ENCODE measurements at places on chromosomes 7 and 10.

DNA sequence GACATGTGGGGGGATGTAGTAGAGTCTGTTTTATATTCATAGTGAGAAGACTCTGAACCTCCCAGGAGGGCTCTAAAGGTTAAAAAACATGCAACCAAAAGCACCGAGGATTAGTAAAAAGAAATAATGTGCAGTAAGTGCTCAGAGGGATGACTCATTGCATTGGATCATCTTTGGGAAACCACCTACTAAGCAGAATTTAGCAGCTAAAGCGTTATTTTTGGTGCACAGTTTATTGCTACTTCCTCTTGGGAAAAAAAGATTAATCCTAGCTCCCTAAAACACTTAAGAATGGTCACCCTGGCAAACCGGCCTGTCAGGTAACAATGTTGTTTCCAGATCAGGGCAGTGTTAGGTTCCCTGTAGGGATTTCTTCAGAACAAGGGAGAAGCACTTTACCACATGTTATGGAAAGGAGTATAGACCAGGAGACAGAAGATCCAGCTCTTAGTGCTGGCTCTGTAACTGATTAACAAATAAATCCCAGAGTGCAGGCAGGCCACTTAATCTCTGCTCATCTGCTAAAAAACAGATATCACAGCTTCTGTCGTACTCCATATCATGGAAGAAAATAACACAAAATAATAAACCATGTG lies 44.8 kb upstream of the FAM133B start:
- DNase-seq = peak; percentile 64

GRCh38 chr10:125084191-125084613 lies 76.2 kb downstream of the CTBP2 start:
- DNase-seq = no peak

GRCh38 chr7:39607865-39608264 lies 15.5 kb upstream of the RALA start:
- no peak for DNase-seq

DNA sequence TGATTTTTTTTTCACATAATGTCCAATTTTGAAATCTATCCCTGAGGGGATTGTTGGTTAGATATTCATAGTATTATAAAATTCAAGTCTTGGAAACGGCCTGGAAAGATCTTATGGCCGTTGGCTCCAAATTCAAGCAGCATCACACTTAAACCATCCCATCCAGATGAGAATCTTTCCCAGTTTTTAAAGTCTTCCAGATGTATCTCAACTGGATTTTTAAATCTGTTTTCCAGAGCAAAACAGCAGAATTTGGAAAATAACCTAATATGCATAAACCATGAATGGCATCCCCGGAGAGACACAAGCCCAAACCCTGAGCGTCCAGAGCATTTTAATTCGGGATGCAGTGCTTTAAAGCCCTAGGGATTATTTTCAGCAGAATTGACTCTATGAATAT lies 208.2 kb upstream of the PRKCQ start:
- DNase-seq = no peak

GRCh38 chr10:131282961-131283360 lies 28.6 kb downstream of the TCERG1L start:
- no peak for DNase-seq

DNA sequence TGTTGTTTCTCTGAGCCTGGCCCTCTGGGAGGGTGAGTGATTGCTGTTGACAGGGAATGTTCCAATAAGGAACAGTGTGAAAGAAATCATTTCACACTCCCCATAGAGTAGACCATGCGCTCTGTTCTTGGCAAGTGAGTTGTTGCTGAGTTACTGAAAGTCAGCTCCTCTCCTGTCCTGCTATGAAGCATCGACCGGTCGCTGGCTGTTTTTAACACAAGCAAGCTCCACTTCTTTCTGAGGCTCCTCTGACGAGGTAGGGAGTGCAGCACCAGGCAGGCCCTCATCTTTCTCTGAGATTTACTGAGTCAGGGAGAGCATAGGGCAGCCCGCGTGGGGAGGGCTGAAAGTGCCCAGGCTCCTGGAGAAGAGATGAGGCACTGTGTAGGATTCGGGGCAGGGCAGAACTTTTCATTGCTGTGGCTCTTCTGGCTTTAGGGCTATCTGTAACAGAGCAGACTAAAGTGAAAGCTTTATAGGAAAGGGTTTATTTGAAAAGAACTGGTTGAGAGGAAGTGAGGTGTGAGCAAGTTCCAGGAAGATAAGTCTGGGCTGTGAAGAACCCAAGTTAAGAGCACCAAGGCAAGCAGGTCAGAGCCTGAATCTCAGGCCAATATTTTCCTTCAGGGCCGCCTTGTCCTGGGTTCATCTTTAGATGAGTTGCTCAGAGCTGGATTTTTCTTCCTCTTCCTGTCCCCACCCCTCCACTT lies 332.2 kb downstream of the CCSER2 start:
- no peak for DNase-seq

DNA sequence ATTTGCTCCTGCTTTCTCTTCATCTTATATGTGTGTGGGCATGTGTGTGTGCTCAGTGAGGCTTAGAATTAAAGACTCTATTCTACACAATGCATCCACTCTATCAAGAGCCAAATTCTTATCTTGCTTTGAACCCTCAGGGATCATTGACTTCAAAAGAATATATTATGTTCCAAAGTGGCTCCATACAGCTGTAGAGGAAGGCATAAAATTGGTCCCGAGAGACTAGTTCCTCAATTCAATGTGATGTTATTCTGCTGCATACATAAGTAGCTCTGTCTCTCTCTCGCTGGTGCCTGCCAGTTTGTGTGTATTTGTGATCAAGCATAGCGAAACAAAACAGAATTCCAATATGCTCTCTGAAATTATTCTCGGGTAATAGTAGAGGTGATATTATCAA lies 997.9 kb upstream of the POT1 start:
- no peak for DNase-seq

DNA sequence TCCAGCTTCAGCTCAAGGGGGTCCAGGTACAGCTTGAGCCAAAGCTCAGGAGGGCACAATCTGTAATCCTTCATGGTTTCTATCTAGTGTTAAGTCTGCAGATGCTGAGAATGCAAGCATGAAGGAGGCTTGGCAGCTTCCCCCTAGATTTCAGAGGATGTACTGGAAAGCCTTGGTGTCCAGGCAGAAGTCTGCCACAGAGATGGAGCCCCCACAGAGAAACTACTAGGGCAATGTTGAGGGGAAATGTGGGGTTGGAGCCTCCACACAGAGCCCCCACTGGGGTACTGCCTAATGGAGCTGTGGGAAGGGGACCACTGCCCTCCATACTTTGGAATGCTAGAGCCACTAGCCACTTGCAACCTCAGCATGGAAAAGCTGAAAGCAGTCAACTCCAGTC lies 11.4 kb downstream of the ZNF25 start:
- DNase-seq = no peak

DNA sequence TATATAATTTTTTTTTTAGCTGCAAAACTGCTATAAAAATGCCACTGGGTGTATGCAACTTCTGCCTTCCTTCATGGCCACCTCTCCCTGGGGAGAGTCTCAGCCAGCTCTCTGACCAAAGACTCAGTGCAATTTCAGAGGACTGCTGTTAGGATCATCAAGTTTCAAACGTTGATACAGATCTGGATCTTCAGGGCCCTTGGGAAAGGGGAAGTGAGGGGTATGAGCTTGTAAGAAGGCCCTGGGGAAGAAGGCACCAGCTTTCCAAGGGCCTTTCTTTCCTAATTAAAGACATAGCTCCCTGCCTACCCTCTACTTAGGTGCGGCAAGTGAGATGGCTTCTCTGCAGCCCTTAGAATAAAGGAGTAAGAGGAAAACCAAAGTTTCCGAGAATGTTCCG lies 130.4 kb downstream of the CUL2 start:
- no peak for DNase-seq

- DNase-seq = peak; percentile 75
These were observed 44.1 kb downstream of the HGF start for GRCh38 chr7:81725812-81726127.

GRCh38 chr10:122665946-122666345 lies 33.7 kb downstream of the C10orf120 start:
- DNase-seq = no peak

DNA sequence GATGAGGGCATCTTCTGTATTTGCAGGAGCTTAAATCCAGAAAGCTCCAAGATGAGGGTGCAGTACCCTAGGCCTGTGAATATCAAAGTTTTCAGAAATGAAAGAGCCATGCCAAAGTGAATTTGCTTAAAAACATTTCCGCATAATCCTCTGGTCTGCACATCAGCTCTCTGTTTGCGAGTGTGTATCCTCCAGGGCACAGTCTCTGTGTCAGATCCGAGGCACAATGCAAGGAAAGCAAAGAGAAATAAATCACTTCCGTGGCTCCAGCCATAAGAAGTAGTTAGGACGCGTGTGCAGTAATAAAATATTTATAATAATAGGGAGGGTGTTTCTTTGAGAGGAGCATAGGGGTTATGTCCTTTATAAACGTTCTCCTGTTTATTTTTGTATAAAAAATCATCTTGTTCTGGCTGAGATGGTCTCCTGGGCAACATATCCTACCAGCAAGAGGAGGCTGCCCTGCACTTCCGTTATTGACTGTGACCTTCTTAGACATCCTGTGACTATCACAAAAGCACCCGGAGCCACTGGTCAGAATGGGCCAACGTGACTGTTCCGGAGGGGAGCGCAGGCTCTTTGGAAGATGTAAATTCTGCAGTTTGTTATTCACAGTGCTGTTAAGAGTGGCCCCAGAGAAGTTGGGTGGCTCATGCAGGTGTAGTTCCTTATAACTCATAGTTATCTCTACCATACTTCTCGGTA lies 667.6 kb upstream of the FOXK1 start:
- no peak for DNase-seq

- no peak for DNase-seq
These were observed 638.5 kb downstream of the PHTF2 start for GRCh38 chr7:78437118-78437517.

DNA sequence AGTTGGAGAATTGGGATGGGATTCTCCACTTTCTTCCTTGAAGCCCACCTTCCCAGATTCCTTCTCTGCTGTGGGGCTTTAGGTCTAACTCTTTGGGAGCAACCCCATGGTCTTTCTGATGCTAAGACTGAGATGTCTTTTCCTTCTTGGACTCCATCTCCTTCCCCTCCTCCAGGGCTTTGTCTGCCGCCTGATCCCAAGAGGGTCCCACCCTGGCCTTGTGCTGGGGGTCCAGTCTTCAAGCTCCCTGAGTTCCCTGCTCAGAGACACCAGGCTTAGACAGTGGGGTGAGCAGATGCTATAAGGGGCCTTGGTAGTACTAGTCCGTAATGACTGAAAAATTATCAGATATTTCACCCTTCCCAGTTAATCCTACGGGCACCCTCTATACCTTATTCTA lies 150.5 kb downstream of the PTPN20 start:
- no peak for DNase-seq

DNA sequence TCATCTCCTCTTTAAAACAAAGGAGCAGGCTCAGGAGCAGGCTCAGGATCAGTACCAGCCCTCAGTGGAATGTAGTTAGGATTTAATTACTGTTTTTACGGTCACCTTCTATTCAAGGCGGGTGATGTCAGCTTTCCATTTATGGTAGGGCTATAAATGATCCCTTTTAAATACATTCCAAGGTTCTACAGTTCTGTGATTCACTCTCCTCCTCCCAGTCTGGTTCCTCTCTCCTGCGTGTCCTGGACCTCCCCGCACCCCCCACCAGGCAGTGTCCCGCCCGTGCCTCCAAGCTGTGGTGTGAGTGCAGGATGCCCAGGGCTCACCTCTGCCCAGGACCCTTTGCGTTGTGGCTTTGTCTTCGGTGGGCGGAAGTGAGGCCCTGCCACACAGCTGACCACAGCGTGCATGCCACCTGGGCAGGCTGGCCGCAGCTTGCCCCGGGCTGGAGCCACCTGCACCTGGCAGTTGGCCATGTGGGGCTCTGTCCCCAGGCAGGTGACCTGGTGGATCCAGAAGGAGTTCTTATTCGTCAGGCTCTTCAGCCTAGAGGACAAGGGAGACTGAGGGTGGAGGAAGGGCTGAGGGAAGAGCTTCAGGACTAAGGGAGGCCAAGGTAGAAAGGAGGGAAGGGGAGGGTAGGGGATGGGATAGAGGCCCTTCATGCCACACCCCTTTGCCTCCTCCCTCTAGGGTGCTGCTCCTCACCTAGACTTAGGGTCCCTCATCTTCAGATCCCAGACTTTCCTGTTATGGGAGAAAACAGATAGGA lies 9.1 kb downstream of the LOXL4 start:
- no peak for DNase-seq

DNA sequence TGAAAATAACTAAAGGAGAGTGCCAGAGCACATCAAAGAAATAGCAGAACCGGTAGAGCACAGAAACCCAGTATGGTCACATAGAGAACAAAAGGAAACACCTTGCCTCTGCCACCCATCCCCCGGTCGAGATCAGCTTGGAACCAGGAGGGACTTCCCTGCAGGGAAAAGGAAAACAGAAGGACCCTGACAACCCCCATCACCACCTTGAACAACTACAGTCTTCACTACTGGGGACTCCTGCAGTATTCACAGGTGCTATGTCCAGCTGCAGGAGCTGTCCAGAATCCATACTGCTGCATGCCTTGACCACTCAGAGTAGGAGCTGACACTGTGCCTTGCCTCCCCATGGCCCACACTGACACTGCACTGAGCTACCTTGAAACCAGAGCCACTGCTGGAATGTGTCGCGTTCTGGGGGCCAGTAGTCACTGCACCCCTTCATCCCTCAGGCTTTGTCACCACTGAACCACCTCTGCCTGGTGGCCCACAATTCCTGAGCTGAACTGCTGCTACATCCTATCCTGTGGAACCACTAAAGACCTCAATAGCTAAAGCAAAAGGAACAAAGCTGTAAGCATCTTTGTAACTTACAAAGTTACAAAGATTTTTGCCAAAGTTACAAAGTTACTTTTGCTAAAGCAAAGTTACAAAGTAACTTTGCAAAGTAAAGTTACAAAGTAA lies 66.8 kb downstream of the TRIL start:
- DNase-seq = no peak

DNA sequence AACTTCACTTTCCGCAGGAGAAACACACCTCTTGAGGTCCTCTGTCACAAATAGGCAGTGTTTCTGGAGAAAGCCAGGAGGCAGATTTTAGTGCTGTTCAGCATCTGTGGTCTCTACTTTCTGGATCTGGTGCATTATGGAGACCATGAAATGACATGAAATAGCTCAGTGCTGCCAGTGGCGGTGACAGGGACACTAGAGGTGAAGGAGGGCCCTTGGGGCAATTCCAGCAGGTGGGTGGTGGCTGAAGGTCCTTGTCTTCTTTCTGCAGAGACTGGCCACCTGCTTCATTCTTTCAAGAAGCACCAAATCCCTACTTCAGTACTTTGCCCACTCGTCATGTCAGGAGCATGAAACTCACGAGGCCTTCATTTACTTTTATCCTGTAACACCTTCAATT lies 135.7 kb downstream of the TCF7L2 start:
- no peak for DNase-seq

DNA sequence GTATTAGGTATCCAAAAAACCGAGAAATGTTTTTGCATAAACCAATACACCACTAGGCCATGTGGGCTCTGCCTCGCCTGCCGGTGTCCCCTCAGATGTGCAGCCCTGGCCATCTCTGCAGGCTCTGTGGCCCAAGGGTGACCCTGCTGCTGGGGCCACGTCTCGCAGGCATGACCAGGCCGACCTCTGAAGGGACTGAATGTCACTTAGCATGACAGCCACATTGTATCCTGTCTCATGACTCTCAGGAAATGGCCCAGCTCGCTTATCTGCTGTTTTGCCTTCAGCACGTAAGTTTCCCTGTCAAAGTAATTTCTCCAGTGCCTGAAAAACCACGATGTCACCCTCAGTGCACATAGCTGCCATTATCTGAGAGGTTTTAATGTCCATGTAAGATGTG lies 49.5 kb upstream of the ZNF32 start:
- no peak for DNase-seq

All from cardiac muscle cell (in vitro differentiated cells and primary cell).